Bone marrow (tissue), 2 donors: ENCODE measurements at places on chromosomes 2 and 18.

- no peak for DNase-seq
Measured at GRCh38 chr2:74424139-74424992, 2.8 kb downstream of the WDR54 start.

DNA sequence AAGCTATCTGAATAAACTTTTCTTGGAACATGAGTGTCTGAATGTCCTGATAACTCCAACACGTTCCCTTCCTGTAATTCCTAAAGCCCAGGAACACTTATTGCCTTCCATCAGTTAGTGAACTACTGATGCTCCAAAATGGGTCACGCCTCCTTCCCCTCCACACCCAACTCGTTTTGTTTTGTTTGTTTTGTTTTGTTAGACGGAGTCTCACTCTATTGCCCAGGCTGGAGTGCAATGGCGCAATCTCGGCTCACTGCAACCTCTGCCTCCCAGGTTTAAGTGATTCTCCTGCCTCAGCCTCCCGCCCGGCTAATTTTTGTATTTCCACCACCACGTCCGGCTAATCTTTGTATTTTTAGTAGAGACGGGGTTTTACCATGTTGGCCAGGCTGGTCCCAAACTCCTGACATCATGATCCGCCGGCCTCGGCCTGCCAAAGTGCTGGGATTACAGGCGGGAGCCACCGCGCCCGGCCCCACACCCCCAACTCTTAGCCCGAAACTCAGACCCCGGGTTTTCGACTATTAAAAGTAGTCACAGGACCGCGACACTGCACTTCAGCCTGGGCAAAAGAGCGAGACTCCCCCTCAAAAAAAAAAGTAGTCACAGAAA lies 774 bp downstream of the IER3IP1 start:
- DNase-seq, result no peak

DNA sequence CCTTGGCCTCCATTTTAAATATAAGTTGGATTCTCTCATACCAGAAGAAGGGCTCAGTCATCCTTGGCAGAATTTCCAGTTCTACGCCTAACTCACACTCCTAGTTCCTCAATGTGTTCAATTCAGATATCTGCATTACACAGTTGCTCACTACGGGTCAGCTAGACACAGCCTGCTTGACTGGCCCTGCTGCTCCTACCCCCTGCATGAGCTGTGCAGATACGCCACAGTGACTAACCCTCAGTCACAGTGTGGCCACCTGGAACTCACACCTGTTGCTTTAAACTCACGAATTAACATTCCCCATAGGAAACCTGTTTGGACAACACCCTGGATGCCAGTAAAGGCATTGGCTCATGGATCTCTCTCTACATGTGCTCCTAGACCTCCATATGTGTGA lies 429.6 kb downstream of the NCKAP5 start:
- no peak for DNase-seq

DNA sequence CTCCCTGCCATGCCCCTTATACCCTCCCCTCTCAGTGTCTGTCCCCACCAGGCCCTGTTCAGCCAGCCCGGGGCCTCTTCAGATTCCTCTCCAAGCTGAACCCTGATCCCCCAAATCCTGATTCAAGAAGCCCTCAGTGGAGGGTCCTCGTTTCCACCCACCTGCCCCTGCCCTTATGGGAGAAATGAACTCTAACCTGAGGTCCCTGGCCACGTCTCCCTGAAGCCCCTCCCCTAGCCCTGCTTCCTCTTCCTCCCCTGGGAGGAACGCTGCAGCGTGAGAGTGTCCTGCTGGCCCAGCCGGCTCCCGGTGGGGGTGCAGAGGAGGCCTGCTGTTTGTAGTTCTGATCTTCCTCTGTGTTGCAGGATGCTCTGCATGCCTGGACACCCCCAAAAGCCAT lies 56.7 kb upstream of the GLI2 start:
- DNase-seq, result no peak

GRCh38 chr2:55743583-55743982 lies 49.9 kb upstream of the PNPT1 start:
- DNase-seq, result no peak
